ENCODE measurements at places on chromosomes 3 and 15.

DNA sequence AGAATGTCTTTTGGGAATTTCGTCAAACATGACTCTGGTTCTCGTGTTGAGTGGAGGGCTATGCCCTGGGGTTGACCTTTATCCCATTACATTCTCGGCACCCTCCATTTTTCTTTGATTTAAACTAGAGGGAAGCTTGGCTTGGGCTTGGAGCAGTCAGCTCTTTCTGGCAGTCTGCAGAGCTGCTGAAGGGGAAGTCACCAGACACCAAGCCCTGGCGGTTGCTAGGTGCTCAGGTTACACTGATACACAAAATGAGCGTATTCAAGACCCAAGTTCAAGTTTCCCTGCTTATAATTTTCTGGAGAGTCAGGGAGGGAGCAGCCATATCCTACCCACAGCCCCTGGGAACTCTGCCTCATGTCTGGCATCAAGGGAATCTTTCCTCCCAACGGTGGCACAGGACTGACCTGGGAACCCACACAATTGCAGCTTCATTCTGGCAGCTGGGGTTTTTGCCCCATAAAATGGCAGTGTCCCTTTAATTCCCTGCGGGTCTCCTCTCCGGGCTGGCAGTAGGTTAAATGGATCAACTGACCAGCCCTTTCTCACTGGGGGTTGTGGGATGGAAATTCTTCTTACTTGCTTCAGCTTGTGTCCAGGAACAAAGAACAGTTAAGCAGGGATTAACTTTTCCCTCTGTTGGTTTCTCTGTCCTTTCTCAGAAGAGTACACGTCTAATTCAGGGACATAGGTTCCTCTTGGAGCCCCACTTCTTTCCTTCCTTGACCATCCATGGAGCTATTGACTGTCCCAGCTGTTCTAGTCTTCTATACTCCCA lies 110.0 kb upstream of the DLG1 start:
- no peak for DNase-seq

DNA sequence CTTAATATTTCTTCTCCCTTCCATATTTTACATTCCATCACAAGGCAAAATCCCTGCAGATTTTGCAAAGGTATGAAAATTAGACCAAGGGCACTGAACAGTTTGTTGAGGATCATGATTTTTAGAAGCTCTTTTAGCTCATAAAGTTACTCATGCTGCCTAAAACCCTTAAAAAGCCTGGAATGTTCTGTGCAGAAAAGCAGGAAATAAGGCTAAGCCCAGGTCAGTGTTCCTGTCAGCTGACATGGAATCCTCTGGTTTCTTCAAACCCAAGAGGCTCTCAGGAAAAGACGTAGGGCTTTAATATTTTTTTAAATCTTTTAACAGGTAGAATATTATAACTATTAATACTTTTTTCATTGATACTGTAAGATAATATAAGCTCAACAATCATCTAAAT lies 8.2 kb downstream of the CBLB start:
- DNase-seq, result no peak

DNA sequence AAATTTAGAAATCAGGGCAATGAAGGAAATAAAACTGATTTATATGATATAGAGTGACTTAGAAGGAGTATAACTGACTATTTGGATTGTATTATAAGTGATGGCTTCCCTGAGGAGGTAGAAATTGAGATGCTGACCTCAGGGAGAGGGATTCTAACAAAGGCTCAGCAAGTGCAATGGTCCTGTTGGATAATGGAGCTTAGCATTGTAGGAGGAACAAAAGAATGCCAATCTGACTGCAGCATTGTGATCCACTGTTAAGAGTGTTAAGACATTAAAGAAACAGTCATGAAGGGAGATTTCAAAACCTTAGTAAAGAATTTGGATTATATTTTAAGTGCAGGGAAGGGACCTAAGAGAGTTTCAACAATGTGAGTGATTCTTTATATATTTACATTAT lies 158.4 kb upstream of the NAALADL2 start:
- no peak for DNase-seq

DNA sequence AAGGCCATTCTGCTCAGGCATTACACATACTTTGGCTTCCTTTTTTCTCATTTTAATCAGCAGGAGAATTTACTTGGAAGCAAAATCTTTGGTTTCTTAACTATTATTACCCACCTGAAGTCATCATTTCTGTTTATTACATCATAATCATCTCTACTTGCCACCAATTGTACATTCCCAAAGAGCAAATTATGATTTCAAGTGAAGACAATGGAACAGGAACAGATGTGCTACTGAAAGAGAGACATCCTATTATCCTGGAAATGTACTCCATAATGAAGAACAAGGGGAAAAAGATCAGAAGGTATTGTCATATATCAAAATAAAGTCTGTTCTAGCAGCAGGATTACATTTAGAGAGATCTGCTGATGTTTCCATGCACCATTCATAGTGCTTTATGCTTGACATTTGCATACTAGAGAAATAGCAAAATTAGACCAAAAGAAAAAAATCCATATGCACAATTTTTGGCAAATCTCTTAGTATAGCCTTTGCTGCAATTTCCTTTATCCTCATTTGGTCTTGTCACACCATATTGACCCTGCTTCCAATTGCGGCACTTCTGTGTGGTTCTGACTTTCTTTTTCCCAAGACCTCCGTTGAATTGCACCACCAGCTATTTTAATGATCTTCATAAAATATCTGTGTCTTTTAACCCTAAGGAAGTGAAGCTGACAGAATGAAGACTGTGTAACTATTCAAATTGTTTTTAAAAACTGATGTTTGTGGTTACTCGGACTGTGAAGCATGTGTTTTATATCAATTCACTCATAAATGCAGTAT lies 683.8 kb downstream of the ZNF385D start:
- no peak for DNase-seq

DNA sequence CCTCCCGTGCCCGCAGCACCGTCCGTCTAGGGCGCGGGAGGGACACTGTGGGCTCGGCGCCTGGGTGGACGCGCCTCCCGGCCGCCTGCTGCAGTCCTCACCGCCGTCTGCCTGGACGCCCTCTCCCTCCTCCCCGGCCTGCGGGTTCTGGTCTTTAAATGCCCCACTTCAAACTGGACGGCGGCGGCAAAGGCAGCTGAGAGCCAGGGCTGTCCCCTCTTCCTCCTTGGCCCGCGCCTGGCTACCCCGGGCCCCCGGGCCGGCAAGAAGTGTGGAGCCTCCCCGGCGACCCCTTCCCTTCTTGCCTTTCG lies 426 bp downstream of the CBLB start:
- no peak for DNase-seq

DNA sequence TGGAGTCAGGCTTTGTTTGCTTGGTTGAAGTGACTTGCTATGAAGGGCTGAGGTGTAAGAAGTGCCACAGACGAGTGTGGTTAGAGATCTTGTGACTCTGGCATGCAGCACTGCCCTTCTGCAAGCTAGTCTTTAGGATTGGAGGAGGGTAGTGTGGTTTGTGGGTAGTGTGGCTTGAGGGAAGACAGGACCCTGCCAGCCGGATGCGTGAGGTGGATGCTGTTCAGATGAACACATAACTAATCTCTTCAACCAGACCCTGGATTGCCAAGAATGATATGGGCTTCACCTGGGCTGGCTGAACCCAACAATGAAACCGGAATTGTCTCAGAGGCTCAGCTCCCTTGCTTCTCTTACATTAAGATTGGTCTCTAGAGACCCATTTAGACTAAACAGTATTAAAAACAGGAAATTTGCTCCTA lies 32.7 kb downstream of the STARD9 start:
- DNase-seq, result no peak

DNA sequence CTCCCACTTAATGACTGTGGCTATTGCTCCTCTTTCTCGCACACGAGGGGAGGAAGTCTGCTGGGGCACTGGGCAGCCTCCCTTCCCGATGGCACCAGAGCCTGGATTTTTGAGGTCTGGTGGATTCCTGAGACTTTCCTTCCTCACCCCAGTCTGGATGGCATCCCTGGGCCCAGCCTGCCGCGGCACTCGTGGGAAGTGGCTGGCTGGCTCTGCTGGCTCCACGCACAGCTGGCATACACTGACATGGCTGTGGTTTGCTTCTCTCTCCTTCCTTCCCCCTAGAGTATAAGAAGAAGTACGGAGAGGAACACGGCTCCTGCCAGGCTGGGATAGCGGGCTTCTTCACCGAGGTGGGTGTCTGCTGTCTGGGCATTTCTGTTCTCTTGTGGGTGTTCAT lies 319.8 kb upstream of the LRRFIP2 start:
- no peak for DNase-seq

- no peak for DNase-seq
Measured at GRCh38 chr3:9937486-9938238, 4.0 kb downstream of the CRELD1 start.

Data from NCI-H1436 treated with DMSO at 0.1 percent for 48 hours (cell line).